ENCODE measurements at places on chromosomes 16 and 17. TPM values are rescaled to one million over a fixed set of nuclear protein-coding genes. Genes with fewer than 3 reads are reported as not detected.

The HOXB9 gene
- not detected for total RNA-seq

The C17orf113 gene
- total RNA-seq: 0.49 TPM

The KCNH6 gene
- not detected for total RNA-seq

The ZG16B gene
- total RNA-seq: 1.4 TPM

The KRT32 gene
- total RNA-seq: 0.09 TPM

The VMO1 gene
- 0.27 TPM for total RNA-seq

The PTX4 gene
- total RNA-seq: not detected

The GCGR gene
- not detected for total RNA-seq

The USP36 gene
- 36.7 TPM for total RNA-seq

The CYB561 gene
- 29.5 TPM for total RNA-seq

The TIMP2 gene
- total RNA-seq: 180 TPM

The RPL19 gene
- total RNA-seq: 2,108 TPM

The SLFN12 gene
- total RNA-seq: 58.1 TPM

The OR1F1 gene
- total RNA-seq: not detected

The OSBPL7 gene
- 4.6 TPM for total RNA-seq

The KRTAP1-1 gene
- total RNA-seq: not detected

The CLDN7 gene
- not detected for total RNA-seq

The ASGR2 gene
- total RNA-seq: not detected

The POLDIP2 gene
- total RNA-seq: 66.6 TPM

The HSD17B2 gene
- 0.09 TPM for total RNA-seq
